Eye (tissue), 1 donor: ENCODE measurements at places on chromosomes 4 and X.

- DNase-seq: no peak
Measured at GRCh38 chrX:148691456-148691855, 191.0 kb downstream of the AFF2 start.

DNA sequence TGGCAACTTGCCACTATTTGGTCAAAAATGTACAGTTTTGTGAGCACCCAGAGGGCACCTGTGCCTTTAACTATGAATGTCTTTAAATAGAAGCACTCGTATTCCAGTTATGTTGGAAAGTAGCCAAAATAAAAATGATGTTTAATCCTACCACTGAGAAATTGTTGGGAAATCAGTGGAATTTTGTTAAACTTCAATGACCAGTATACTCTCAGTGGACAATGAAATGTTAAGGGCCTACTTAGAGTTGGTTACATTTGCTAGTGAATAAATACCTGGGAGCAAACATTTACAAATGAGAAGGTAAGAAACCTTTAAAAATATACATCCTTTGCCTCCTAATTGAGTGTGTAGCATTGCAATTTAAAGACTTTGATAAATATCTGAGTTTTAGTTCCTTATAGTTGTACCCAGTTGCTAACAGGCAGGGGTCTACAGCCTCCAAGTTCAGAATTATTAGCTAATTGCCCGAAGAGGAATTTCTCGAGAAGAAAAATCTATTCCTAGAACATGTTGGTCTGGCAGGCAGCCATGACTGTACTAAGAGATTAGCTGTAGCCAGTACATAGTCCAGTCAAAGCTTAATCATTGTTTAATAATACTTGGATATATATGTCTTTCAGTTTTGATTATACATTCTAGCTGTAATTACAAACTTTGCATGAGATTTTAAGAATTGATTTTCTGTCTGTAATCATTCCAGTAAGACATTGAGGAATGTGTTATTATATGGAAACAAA, 93.2 kb downstream of the IL1RAPL2 start:
- peak; percentile 13 for DNase-seq

GRCh38 chrX:21398426-21398825, 24.2 kb downstream of the CNKSR2 start:
- no peak for DNase-seq

DNA sequence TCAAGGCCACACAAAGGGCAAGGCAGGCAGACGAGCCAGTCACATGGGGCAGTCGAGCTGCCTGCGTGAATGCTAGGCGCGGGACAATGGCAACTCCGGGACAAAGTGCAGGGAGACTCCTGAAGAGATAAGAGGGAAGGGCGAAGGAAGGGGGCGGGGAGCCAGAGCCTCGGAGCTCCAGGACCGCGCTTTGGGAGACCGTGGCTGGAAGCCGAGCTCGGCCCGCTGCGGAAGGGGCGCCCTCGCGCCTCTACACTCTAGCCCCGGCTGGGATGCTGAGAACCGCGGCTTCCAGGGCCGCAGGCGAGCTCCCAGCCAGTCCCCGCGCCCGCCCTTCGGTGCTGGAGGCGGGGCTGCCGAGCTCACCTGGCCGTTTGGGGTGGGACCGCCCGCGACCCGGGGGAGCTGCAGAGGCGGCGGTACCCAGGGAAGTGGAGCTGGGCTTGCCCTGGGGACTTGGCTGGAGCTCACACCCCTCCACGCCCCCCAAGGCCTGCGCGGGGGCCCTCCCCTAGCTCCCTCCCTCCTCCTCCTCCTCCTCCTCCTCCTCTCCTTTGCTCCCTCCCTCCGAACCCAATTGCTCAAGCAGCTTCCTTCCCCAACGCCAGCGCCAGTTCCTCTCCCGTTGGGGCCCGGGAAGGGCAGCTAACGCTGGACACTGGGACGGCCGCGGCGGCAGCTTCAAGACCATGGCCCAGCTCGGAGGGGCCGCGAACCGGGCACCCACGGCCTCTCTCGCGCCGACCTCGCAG, at the start of gene SOWAHD:
Gene SOWAHD (plus strand): TSS at position 610 of the 752 bp plus-strand sequence. CDS start 80 bp downstream, at position 690.
- peak; percentile 59 for DNase-seq

DNA sequence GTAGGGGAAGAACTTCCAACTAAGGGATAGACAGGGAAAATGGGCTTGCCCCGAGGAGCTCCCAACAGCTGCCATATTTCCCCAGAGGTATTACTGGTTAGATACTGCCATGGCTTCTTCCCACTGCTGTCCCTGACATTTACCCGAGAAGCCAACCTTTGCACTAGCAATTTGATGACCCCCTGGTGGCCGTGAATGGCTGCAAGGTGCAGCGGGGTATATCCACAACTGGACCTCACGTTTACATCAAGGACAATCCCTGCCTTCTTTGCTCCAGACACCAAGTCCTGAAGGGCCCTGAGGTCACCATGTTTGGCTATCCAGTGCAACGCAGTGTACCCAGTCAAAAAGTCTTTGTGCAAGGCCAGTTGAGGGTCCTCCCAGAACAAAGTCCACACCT, 2.3 kb downstream of the SOWAHB start:
- DNase-seq: no peak

- DNase-seq: no peak
Measured at GRCh38 chr4:153246446-153247115, 42.3 kb downstream of the TRIM2 start.

DNA sequence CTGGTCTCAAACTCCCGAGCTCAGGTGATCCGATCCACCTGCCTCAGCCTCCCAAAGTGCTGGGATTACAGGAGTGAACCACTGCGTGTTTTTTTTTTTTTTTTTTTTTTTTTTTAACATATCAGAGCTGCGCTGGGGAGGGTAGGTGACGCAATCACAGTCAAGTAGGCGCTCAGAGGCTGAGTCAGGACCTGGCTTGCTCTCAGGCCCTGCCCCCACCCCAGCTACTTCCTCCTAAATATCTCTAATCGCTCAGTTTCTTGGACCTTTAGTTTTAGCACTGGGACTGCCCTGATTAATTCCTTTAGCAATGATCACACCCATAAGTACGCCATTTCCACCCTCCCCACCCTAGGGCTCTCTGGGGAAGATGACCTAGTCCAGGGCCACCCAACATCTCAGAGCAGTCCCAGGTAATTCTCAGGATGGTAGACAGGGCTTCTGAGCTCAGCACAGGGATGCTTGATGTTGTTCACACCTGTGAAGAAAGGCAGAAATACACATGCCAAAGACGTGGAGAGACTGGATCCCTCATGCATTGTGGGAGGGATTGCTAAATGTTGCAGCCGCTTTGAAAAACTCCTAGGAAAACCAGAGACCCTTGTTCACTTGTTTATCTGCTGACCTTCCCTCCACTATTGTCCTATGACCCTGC, 50.2 kb downstream of the DDX3X start:
- DNase-seq: no peak

- DNase-seq: no peak
Measured at GRCh38 chr4:39655211-39655610, 16.5 kb upstream of the SMIM14 start.

DNA sequence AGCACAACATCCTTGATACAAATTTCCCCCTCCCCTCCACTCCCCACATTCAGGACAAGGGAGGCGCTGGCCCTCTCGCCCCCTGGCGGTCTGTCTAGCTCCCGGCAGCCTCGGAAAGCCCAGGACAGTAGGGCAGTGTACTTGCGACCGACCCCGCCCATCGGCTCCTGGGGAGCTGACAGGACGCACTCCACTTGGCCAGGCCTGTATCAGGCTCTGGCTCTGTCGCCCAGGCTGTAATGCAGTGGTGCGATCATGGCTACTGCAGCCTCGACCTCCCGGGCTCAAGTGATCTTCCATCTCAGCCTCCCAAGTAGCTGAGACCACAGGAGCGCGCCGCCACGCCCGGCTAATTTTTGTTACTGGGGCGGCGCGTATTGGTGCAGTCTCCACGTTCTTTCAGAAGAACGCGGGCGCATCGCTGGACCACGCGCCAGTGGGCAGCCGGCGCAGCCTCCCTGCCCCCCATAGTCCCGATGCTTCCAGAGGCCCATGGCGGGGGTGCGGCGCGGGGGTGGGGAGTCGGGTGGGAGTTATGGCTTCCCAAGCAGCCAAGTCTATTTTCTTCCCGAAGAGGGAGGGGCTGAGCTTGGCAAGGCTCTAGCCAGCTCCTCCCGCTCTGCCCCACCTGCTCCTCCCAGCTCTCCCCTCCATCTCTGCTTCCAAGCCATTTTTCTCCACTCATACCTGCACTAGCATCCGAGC, 7.8 kb upstream of the AKAP14 start:
- peak; percentile 78 for DNase-seq

- peak; percentile 69 for DNase-seq
Measured at GRCh38 chr4:13543839-13544605, at the start of gene NKX3-2. Gene NKX3-2 (minus strand): TSS chr4:13544508. CDS start chr4:13544414, 94 bp downstream.

GRCh38 chr4:40843696-40844095, 93.9 kb downstream of the NSUN7 start:
- DNase-seq: no peak

GRCh38 chr4:1124818-1125217, 11.5 kb upstream of the RNF212 start:
- DNase-seq: no peak

GRCh38 chr4:20844311-20844710, 144.1 kb downstream of the PACRGL start:
- peak; percentile 28 for DNase-seq

DNA sequence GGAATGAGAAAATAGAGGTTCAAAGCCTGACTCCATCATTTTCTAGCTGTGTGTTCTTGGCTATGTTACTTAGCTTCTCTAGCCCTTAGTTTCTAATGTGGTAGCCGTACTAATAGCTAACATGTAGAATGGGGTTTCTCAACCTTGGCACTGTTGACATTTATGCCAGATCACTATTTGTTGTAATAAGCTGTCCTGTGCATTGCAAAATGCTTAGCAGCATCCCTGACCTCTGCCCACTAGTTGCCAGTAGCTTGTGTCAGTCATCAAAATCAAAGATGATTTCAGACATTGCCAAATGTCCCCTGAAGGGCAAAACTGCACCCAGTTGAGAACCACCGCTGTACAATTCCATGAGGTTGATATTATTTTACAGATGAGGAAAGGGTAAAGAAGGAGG, 18.3 kb upstream of the ADAMTS3 start:
- DNase-seq: no peak

GRCh38 chrX:109826954-109827708, 94.1 kb upstream of the ACSL4 start:
- peak; percentile 16 for DNase-seq

GRCh38 chrX:101206471-101206870, 13.1 kb upstream of the DRP2 start:
- no peak for DNase-seq

- no peak for DNase-seq
Measured at GRCh38 chr4:150423074-150423473, 158.9 kb upstream of the MAB21L2 start.

- DNase-seq: no peak
Measured at GRCh38 chrX:72110051-72110875, 21.5 kb downstream of the RTL5 start.

DNA sequence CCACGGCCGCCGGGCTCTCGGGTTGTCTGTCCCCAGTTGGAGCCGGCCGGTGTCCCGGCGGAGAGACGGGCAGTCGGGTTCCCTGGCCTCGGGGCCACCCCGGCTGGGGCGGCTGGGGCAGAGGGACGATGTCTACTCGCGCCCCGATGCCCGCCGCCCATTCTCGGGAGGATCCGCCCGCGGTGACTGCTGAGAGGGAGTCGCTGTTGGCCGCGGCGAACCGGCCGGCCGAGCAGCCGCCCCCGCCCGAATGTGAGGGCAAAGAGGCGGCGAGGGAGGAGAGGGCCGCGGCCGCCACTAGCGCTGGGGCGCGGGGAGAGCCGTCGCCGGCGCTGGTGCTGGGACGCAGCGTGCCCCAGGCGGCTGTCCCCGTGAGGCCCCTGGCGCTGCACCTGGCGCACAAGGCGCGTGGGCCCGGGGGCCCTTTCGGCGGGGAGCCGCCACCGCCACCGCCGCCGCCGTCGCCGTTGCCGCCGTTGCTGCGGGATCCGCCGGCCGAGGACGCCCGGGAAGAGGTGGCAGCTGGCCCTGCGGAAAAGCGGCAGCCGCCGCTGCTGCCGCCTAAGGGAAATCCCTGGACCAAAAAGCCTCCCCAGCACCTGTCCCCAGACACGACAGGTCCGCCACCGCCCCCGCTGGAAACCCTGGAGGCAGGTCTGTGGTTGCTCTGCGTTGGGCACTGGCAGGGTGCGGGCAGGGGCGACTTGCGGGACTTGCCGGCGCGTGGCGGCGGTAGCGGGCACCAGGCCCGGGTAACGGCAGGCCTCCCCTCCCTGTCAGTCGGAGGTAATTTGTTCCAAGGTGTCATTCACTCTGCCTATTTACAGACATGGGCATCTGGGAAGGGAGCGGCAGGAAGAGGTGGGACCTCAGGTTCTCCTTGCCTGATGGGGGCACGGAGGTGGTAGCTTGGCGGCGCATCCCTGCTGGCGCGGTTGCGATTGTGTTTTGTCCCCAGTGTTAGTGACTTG, 739 bp downstream of the LARP1B start:
- peak; percentile 86 for DNase-seq

DNA sequence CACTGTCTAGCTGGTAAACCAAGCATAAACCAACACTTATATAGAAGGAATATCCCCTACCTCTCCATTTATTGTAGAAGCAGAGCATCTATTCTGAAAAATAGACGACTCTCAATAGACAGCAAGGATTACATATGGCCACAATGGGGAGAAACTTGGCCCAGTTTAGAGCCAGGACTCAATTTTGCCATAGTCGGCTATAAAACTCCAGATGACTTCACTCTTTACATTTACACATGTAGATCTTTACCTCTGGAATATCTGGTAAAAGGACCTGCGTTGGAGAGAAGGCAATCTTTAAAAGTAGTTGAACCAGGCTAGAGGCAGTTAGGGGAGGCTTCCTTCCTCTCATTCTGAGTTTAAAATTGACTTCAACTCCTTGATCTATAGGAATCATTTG, 77.3 kb downstream of the HMGB2 start:
- no peak for DNase-seq

- no peak for DNase-seq
Measured at GRCh38 chr4:77036206-77036605, 39.6 kb downstream of the CCNI start.

DNA sequence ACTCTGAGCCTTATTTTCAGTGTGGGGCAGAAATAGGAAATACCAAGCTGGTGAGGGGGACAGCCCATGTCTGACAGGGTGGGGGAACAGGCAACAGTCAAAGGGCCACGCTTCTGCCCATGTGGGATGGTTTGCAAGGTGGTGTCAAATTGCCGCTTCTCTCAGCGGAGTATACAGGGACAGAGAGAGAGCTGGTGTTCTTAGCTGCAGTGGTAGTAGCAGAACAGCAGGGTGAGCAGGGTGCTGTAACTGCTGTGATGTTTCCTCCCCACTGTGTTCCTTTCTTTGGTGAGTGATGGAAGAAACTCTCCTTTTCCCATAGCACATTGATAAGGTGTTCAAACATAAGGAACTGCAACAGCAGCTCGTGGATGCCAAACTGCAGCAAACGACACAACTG, 37.9 kb downstream of the RBBP7 start:
- DNase-seq: no peak

DNA sequence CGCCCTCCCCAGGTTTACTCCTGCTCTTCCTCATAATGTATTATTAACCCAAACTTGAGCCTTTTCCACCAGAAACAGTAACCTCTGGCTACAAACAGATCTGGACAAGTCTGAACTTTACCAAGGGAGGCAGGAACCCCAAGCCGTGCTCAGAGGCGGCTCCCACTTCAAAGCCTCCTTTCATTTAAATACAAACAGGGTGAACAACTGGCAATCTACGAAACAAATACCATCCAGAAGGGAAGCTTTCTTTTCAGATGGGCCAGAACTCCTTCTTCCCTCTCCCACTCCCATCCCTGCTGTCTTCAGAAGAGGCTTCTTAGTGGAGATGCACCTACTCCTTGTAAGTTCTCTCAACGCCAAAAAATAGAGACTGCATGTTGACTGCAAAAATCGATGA, 2.1 kb upstream of the GPC4 start:
- DNase-seq: no peak

- DNase-seq: no peak
Measured at GRCh38 chr4:74632634-74633033, 161.7 kb downstream of the BTC start.
